ENCODE measurements at places on chromosomes 1 and 21. TPM values are rescaled to one million over a fixed set of nuclear protein-coding genes. Genes with fewer than 3 reads are reported as not detected.

Gene RNASEL
- total RNA-seq, result 6.6 TPM

Gene CDC42BPA
- total RNA-seq, result 74.0 TPM

Gene C1orf116
- total RNA-seq, result under 0.01 TPM

Gene RASSF5
- 0.50 TPM for total RNA-seq

Gene NUDT4B
- 11.2 TPM for total RNA-seq

Gene KRTAP12-2
- total RNA-seq, result not detected

Gene ICOSLG
- 0.11 TPM for total RNA-seq

Gene CHRM3
- not detected for total RNA-seq

Gene FH
- total RNA-seq, result 153 TPM

Gene PALMD
- 0.37 TPM for total RNA-seq

Gene DISP3
- under 0.01 TPM for total RNA-seq

Gene SLC2A1
- 76.0 TPM for total RNA-seq

Gene CYYR1
- 0.12 TPM for total RNA-seq

Gene LMX1A
- total RNA-seq, result not detected

Gene TMEM82
- not detected for total RNA-seq

Gene TNFSF4
- 0.66 TPM for total RNA-seq

Gene SPTA1
- total RNA-seq, result not detected

Gene RGL1
- 18.0 TPM for total RNA-seq

Gene NCMAP
- total RNA-seq, result not detected

Gene GPR153
- 3.0 TPM for total RNA-seq

Gene CASQ1
- total RNA-seq, result not detected

Gene C1orf141
- total RNA-seq, result not detected

Gene HSD11B1
- total RNA-seq, result 10.6 TPM

Gene FAM151A
- not detected for total RNA-seq

Gene CELA2A
- not detected for total RNA-seq

Gene OR2L2
- under 0.01 TPM for total RNA-seq
